ENCODE measurements at places on chromosomes 2 and 18.

DNA sequence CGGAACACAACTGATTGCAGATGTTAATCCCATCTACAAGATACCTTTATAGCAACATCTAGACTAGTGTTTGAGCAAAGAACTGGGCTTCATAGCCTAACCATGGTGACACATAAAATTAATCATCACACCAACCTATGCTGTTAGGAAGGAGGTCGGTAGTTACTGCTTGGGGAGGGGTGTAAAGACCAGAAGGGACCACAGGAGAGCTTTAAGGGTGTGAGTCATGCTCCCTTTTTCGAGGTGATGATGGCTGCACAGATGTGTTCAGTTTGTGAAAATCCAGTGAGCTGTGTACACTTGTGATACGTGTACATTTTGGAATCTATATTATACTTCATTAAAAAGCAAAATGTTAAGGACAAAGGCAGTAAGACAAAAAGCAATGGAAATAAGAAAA, 4.6 kb upstream of the SEH1L start:
- no peak for DNase-seq

- no peak for DNase-seq
These were observed 202.4 kb downstream of the FBXO15 start for GRCh38 chr18:73945130-73945792.

DNA sequence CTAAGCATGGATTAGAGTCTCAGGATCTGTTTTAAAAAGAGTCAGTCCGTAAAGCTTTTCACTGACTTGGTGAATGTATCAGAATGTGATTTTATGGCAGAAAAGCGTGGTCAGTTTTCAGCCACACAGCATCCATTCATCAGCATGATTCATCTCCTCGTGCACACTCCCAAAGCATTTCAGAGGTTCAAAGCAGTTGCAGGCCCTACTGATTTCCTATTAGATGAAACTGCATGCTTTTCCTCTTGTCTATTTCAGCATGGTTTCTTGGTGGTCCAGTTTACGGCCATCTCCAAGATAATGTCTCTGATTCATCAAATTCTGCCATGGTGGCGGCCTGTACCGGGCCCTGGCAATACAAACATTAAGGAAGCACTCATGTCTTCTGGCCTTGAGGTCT, 4.8 kb upstream of the PARD6G start:
- DNase-seq, result no peak

- no peak for DNase-seq
These were observed at the start of gene MAB21L4 for GRCh38 chr2:240895656-240896388. MAB21L4 (minus strand) TSS chr2:240896156; CDS start chr2:240895997, 159 bp downstream.

DNA sequence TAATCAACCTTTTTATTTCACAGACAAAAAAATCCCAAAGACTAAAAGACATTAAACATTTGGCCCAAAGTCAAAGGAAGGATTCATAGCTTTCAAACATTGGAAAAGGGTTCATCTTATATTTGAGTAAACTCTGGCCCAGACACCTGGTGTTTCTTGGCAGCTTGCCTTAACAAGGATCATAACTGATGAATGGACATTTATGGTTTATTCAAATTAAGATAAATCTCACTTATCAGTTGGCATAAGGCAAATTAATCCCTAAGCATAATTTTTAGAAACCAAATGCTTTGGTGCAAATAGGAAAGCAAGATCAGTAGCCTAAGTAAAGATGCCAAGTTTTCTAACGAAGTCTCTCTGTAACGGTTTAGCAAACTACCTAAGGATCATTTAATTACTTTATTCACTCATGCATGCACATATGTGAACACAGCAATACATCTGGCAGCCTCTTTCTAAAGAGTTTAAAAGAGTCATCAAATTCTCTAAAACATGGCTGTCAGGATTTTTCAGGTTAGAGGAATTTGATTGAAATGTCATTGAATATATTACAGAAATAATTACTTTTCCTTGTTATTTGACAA, 323.4 kb upstream of the RBMS1 start:
- no peak for DNase-seq

DNA sequence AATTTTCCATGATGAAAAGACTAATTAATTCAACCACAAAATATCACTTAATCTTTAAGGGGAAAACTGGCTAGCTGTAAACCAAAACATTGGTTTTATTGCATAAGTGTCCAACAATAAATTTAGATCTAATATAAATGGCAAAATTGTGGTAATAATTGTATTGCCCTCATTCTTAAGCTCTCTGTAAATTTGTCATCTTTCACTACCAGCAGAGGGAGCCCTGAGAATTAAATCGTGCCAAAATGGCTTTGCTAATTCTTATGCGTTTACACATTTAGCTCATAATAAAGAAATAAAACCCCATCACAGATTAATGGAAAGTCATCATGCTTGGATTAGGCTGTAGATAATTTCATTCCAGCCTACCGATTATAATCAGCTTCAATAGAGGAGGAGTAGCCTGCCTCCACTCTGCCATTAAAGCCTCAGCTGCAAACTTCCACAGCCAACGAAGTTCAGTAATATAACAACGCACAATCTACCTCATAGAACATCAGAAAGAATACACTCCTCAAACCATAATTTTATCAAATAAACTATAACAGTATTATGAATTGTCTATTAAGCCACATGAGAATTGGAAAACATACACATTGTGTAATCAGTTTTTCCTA, 70.0 kb upstream of the ATP5MC3 start:
- DNase-seq, result no peak

DNA sequence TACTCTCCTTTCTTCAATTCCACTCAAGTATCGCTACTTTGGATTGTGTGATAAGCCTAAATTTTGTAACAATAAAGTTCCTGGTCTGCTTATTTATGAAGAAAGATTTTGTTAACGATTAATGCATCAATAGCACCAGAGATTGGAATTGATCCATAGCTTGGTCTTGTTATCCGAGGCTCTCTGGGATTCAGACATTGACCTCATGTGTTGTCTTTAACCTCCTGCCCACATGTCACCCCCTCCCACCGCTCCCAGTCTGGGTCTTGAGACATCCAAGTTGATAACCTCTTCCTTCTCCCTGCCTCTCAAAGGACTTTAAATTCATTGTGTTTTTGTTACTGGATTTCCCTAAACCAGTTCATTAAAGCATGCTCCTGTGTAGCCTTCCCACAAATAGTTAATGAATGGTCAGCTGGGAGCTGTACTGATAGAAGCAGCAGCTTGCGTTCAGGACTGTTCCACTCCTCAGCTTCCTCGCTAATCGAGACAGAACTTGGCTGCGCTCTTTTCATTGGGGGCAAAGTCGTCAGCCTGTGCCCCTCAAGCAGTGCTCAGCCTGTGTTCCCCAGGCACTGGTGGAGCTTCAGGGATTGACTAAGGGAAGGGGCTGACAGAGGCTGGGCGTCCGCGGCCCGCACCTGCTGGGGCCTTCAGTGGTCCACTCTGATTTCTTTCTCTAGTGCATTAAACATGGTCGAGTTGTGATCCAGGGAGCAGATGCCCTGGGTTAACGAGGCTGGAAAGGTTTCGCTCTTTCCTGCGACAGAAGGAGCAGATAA, 18.9 kb downstream of the ASB1 start:
- DNase-seq, result no peak

DNA sequence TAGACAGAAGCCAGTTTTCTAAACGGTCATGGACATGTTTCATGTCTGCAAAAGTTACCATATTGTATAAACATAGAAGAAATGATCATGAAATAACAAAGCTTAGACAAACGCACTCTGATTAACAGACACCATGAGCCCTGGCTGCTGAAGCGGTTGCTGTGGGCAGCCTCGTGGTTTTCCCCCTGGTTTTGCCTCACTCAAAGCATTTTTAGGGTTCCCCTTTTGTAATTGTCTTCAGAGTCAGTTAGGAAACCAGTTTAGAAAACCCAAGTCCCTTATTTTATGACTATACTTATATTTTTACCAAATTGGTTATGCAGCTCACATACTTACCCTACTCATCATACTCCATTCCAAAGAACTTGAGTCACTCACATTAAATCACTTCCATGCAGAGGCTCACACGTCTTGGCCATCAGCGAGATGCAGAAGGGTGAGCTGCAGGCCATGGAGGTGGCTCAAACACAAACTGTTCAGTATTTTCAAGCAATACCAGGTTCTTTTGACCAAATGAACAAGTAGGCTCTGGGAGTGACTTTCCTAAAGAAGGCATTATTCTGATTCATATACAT, 105.6 kb upstream of the SALL3 start:
- no peak for DNase-seq

- peak; percentile 7 for DNase-seq
These were observed 75.2 kb upstream of the C2orf15 start for GRCh38 chr2:99066075-99066958.

DNA sequence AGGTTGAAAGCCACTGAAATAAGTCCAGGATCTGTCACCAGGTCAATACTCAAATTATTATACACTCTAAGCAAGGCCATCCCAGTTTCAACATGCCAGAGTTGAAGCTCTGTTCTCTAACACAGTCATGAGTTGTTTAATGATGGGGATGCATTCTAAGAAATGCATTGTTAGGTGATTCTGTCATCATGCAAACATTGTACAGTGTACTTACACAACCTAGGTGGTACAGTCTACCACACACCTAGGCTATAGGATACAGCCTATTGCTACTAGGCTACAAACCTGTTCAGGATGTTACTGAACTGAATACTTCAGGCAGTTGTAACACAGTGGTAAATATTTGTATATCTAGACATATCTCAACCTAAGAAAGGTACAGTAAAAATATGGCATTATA, 162.2 kb downstream of the BAZ2B start:
- DNase-seq, result no peak

- no peak for DNase-seq
These were observed 105.7 kb downstream of the DYNAP start for GRCh38 chr18:54696616-54697293.
